Dermis microvascular lymphatic vessel endothelial cell (primary cell): ENCODE measurements at places on chromosomes 4 and X. TPM values are rescaled to one million over a fixed set of nuclear protein-coding genes. Genes with fewer than 3 reads are reported as not detected.

GRCh38 chr4:24175707-24176106 lies 285.9 kb upstream of the PPARGC1A start:
- no peak for DNase-seq

DNA sequence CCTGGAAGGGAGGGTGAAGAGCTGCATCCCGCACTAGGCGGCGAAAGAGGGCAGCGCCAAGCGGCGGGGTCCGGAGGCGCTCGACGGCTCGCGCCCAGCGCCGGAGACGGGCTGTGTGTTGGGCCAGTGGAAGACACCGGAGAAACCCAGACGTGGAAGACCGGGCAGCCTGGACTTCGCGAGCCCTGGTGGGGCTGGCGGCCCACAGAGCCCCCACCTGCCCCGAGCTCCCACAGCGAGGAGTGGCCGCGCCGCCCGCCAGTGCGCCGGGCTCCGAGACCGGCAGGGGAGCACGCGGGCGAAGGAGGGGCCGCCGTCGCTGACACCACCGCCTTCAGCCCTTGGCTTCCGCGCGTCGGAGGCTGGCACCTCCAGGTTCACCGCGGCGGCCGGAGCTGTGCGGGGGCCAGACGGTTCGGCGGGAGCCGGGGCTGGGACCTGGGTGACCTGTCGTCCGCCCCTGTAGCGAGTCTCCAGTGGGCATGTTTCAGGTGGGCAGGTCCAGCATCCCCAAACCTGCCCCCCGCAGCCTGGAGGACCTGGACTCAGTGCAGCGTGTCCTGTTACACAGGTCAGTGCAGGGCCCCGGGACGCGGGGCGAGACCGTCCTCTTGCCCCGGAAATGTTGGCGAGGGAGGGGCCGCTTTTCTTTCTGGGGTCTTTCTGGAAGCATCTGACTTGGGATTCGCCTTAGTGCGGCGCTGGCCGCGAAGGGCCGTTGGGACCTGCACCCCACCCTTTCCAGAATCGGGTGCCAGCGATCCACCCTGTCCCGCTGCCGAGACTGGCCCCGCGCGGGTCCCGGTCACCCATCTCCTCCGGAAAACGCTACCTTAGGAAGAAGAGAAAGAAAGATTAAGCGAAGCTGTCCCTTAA lies 9.6 kb upstream of the INTU start:
- DNase-seq = no peak

DNA sequence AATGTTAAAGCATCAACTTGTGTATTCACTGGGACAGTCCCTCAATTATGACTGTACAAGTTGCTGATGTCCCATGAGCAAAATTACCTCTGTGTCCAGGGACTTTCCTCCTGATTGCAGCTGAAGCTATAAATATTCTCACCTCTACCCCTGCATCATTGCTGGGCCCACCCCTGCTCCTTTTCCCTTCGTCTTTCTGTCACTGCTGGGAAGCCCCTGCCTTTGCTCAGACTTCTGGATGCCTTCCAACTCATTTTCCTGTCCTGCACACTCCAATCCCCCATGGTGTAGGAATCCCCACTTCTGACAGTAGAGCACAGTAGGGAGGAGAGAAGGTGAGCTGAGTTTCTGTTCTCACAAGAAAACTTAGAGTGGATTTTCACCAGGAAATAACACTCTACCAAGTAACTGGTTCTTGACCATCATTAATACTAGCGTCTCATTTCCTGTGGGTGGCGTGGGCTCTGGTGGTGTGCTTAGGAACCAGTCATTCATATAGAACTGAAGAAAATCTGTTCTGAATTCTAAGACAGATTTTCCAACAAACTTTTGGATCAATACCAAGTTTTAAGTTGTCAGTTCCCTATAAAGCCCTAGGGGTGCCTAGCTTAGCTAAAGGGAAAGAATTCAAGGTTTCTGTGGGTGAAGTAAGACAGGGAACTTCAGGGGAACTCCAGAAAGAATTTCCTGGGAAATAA lies 136.2 kb upstream of the MED14 start:
- DNase-seq = peak; percentile 32

- peak; percentile 62 for DNase-seq
These were observed 91.4 kb downstream of the GABRB1 start for GRCh38 chr4:47122592-47123291.

- peak; percentile 33 for DNase-seq
These were observed 85.4 kb downstream of the PPEF1 start for GRCh38 chrX:18792828-18793227.

GRCh38 chr4:112908511-112908910 lies 140.9 kb upstream of the ANK2 start:
- no peak for DNase-seq

DNA sequence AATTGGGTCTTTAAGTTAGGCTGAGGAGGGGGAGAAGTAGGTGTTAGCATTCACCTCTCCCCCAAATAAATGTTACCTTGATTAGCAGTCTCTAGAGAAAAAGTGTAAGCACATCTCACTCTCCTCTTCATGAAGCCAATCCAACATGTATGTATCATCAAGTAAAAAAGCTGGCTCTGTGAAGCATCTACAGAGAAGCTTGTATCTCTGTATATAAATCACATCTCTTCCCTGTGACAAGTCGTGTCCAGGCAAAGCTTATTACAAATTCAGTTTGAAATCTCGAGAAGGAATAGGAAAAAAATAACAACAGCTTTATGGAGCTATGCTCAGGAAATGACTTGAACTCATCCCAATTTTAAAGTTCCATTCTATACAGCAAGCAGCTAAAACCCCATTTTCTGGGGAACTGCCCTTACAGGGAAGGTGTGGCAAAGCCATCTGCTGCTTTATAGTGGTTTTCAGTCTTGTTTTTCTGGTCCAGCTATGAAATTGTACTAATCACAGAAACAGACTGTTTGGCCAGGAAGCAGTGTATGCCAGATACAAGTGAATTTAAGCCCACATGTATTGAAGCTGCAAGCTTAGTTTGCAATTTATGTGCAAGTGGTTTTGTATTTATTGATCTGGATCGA lies 313.3 kb upstream of the NOCT start:
- DNase-seq = no peak

GRCh38 chr4:2071912-2072867 lies 13.1 kb downstream of the NAT8L start:
- no peak for DNase-seq

DNA sequence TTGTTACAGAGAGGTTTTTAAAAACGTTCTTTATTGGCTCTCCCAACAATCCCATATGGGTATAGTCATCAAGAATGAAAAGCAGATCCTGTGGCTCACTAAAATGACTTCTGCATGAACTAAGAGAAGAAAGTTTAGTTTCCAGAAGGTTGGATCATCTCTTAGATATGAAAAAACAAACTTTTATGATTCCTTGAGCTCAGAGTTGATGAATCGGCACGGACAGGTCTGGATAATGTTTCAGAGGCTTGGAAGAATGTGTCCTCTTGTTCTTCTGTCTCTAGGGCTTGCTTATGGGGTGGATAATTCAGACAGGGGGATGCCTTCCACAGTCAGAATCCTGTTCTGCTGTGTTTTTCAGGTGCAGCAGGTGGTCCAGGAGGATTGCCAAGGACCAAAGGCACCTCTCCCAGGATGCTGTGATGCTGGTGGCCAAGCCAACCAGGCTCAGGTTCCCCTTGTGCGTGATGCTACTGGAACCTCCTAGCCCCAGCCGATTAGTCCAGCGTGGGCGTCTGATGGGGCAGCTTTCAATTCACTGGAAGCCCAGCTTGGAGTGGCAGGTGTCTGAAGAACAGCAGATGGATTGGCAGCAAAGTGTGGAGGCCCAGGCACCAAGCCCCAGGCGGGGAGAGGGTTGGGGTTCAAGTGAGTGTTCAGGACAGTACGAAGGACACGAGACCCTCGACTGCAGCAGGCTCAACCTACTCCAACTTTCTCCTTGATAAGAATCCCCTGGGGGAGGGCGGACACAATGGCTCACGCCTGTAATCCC lies 30.3 kb downstream of the CCKAR start:
- no peak for DNase-seq

DNA sequence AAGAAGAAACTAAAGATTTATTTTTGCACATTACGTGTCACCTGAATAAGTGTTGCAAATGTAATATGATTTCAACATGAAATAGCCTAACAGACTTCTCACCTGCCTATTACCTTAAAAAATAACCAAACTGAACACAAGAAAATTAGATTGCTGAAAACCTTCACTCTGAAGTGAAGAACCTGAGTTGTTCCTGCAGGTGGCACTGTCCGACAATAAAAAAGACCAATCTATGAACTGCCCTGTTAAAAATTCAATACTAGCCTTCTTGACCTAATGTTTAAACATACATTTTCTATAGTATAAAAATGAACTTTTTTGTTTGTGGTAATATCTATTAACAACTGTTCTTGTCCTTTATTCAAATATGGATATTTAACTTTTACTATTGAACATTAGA lies 69.2 kb upstream of the PNPLA4 start:
- DNase-seq = peak; percentile 32

- DNase-seq = no peak
These were observed at the start of gene UGT2B11 for GRCh38 chr4:69214716-69215115. Gene UGT2B11 (minus strand): TSS chr4:69214748. CDS start chr4:69214722, 26 bp downstream.

DNA sequence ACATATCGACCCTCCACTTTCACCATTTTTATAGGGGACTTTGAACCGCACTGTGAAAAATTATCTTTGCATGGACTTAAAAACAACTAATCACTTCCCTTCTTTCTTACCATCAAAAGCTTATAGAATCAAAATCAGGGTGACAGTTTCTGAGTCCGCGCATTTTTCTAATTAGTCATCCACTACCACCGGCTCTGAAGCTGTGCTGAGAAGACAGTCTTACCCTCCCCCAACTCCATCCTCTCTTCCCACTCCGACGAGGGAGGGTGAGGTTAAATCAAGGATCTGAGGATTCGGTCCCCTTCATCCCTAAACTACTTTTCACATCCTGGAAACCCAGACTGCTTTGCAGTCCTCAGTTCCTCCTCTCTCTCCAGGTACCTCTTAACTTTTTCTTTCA lies 4.2 kb downstream of the DCTD start:
- no peak for DNase-seq

DNA sequence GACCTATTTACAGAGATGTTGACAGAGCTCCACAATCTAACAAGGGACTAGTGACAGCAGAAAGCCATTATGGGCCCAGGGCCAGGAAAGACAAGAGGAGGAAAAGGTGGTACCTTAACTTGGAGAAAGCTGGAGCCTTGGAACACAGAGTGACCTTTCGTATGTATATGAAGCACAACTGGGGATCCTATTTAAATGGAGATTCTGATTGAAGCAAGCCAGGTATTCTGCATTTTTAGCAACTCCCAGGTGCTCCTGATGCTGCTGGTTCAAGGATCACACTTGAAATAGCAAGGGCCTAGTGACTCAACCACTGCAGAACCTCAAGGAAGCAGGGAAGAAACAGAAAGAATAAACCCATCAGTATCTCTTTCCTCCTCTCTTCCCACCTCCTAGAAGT lies 99.4 kb downstream of the TMEM47 start:
- no peak for DNase-seq

GRCh38 chrX:25144043-25144940 lies 128.5 kb upstream of the ARX start:
- DNase-seq = peak; percentile 34

- DNase-seq = no peak
These were observed 112.5 kb downstream of the CFAP299 start for GRCh38 chr4:80448056-80448455.

DNA sequence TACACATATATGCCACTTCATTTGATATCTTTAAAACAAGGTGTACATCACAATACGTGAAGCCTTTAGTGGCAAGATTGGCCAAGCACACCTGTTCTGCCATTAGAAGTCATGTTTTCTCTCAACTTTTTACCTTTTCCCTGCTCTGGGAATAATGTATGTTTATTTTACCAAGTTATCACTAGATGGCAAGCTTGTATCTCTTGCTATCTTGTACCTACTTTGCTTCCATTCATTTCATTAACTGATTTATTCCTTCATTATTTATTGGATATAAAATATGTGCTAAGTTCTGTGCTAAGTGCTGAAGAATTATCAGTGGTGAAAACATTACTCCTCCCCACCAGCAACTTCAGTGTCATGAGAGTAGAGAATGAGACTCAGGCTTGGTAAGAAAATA lies 245.5 kb downstream of the ANK2 start:
- DNase-seq = peak; percentile 31

DNA sequence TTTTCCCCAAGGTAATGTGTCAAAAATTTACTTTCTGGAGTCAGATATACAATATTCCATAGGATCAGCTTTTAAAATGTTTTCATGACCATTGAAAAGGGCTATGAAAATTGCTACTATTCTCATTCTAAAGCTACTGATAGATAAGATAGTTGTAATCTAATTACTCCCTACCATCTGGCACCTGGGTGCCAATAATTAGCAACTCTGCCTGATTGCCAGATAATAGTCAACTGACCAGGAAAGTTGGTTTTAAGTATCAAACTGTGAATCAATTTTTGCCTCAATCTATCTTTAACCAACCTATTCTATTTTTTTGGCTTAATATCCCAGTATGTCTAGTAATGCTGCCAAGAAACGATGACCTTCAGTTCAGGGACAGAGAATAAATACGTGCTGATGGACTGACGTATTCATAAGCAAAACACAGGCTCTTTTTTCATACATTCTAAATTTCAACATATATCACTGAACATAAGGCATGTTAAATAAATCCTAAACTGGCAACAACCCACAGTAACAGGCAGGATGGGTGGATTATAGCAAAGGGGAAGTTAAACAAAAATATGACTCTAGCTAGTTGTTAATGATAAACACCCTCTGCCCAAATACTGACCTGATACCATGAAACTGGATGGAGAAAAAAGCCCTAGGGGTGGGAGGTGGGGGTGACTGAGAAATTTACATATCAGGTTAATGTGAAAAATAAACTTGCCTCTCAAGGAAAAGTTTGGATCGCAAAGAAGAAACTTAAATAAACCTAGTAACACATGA lies 18.2 kb downstream of the SH3RF1 start:
- peak; percentile 83 for DNase-seq

DNA sequence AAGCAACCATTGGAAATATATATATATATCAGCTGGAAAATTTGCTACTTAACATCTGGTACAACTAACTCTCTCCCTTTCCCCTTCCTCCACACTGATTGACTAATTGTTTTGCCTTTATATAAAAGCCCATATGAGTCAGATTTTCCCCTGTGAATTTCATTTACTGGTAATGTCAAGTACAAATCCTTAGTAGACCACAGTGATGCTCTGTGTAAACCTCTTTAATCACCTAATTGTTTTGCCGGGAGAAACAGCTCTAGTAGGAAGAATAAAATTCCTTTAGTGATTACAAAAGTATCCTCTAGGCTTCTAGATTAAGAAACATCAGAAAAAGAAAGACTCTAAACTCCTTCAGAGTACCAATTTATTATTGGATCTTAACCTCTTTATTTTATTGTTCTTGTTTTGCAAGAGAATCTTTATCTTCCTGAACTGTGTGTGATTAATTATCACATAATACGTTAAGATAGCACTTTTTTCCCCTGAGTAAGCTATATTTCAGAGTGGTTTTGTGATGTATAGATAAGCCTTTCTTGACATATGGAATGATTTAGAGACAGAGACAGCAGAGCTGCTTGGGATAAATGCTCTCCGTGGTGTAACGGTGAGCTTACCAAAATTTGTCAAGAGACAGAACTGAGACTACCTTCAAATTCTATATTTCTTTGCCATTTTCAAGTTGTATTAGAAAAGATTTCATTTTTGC lies 1606.4 kb upstream of the TENM3 start:
- no peak for DNase-seq

Gene ANKRD50
- 41.6 and 58.8 TPM in 2 replicates for total RNA-seq

Gene TEX11
- not detected in 2 replicates for total RNA-seq

Gene IL21
- total RNA-seq = not detected in 2 replicates

Gene ASMT
- not detected in 2 replicates for total RNA-seq

Gene BBS7
- total RNA-seq = 7.8 and 11.7 TPM in 2 replicates

Gene TKTL1
- under 0.01 TPM in 1 of 2 replicates, not detected in the other for total RNA-seq

Gene CLCN4
- total RNA-seq = 5.4 and 6.3 TPM in 2 replicates

Gene STK26
- 0.38 and 0.51 TPM in 2 replicates for total RNA-seq

Gene CSN1S1
- not detected in 2 replicates for total RNA-seq

Gene ETDB
- not detected in 2 replicates for total RNA-seq

Gene TCEAL6
- not detected in 2 replicates for total RNA-seq

Gene CXorf49
- total RNA-seq = not detected in 2 replicates

Gene MAP9
- under 0.01 and 0.13 TPM in 2 replicates for total RNA-seq

Gene C4orf51
- total RNA-seq = not detected in 2 replicates
